ENCODE measurements at places on chromosomes 12 and 14.
A peak's percentile ranks its signal among the peaks of the same experiment; 100 is the strongest.

GRCh38 chr12:131755305-131756113 is 44.6 kb downstream of the SFSWAP start:
- no peaks in the 10 kb centered on the region for H3K27me3 ChIP-seq
- H3K36me3 ChIP-seq, result peaks cover 54% of the 10 kb centered on the region
- H3K27ac ChIP-seq, result no peak overlapping the region
- no peak for DNase-seq
- no peak overlapping the region for H3K4me3 ChIP-seq
- no peaks in the 10 kb centered on the region for H3K4me1 ChIP-seq

GRCh38 chr12:125203145-125203765 is 138.0 kb downstream of the AACS start:
- no peaks in the 10 kb centered on the region for H3K36me3 ChIP-seq
- H3K4me3 ChIP-seq, result no peak overlapping the region
- no peaks in the 10 kb centered on the region for H3K4me1 ChIP-seq
- H3K27me3 ChIP-seq, result no peaks in the 10 kb centered on the region

DNA sequence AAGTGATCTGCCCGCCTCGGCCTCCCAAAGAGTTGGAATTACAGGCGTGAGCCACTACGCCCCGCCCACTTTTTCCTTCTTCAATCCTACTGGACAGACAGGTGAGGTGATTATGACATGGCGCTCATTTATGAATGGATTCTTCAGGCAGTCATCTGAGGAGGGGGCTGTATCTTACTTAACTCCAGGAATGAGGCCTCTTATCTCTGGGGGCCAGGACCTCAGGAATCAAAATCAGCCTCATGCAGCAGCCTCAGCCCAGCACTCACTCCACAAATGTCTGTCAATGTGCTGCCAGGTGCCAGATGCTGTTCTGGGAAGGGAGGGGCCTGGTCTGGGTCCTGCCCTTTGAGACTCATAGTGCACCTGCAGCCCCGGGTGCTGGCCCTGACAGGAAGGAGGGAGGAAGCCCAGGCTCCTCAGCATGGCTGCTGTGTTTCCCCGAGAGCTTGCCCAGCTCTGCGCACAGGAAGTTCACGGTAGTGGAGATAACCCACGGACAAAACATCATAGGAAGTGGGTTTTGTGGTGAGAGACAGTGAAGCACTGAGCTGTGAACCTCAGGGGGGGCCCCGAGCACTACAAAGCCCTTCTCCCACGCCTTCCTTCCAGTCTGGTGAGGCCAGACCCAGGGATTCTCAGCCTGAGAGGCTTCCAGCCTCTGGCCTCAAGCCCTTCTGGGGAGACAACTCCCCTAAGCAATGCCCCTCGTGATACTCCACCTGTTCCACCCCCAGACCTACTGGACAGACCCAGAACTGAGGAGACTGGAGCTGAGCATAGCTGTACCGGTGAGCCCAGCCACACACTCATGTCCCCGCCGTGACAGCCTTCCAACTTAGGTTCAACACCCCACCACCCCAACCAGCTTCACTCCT is 22.3 kb downstream of the GALNT6 start:
- peak; percentile 94 for DNase-seq
- H3K4me3 ChIP-seq, result peak overlapping the region; percentile 62
- H3K27me3 ChIP-seq, result no peaks in the 10 kb centered on the region
- no peaks in the 10 kb centered on the region for H3K36me3 ChIP-seq
- peaks cover 32% of the 10 kb centered on the region for H3K4me1 ChIP-seq

DNA sequence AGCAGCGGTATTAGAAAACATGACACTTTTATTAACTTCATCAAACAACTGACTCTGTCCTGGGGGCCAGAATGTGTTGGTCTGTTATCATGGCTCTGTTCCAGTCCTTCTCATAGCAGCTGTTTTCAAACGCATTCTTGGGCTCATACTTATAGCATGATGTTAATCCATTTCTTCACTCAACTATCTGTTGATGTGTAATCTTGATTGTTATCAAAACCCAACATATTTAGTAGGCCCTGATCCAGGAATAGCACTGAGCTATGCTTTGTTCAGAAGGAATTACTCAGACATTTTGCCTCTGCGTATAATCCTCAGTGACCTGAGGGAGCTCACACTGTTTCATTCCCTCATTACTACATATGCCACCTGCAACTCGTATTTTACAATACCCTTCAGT is 315.9 kb downstream of the BMP4 start:
- H3K4me3 ChIP-seq, result no peak overlapping the region
- DNase-seq, result no peak
- no peak overlapping the region for H3K27ac ChIP-seq

DNA sequence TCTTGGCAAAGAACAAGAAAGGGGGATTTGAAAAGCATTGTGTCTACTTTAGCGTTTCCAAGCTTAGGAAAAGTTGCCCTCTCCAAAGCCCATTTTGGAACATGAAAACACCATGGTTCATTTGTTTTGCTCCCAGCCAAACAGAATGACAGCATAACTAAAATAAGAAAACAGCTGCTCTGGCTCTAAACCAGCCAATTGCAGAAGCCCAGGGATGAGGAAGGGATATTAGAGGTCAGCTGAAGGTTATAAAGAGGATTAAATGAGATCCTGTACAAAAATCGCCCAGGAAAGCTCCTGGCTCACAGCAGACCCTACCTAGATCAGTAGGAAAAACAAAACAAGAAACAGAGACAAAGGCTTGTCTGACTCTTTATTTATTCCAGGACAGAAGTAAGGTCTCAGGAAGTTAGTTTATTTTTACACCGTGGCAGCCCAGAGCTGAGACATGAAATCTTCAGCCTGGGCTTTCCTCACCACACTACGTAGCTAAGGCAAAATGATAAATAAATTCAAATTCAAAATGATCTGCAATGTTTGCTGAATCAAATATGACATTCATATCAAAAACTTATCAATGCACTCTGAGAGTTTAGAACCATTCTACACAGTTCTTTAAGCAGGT is 25.9 kb downstream of the SPX start:
- H3K36me3 ChIP-seq, result no peaks in the 10 kb centered on the region
- DNase-seq, result no peak
- H3K4me1 ChIP-seq, result no peaks in the 10 kb centered on the region
- H3K4me3 ChIP-seq, result no peak overlapping the region

- DNase-seq, result no peak
- H3K36me3 ChIP-seq, result no peaks in the 10 kb centered on the region
- H3K4me3 ChIP-seq, result no peak overlapping the region
- no peaks in the 10 kb centered on the region for H3K27me3 ChIP-seq
- no peak overlapping the region for H3K27ac ChIP-seq
Measured at GRCh38 chr14:102490456-102490855, 19.1 kb downstream of the ANKRD9 start.

DNA sequence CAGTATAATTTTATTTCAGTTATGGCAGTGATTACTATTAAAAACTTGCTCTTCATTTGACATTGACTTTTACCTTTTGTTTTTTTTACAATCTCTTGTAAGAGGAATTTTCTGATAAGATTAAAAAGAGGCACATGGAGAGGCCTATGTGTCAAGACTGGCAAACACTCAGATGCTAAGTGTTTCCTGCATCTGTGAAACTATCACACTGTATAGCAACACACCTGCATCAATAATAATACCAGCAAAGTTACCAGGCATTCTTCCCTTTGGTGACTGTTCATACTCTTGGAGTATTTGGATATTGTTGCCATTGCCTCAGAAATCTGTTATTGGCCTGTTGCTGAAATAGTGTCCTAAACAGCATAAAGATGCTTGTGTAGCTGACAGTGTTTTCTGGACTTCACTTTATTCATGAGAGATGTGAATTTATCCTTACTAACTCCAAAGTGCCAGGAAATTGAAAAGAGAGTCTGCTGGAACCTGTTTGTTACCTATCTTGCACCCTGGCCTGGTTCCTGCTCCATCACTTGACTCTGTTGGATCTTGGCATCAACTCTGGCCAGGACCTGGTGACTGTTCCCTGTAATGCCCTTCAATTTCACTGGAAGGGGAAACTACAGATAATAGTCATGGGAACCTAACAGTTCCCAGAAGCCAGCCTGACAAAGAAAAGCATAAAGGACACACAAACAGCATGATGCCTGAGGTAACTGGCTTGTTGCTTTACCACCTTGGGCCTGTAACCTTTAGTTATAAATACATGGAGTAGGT is 19.8 kb downstream of the SLC16A7 start:
- DNase-seq, result no peak
- H3K36me3 ChIP-seq, result peaks cover 4% of the 10 kb centered on the region
- no peaks in the 10 kb centered on the region for H3K4me1 ChIP-seq
- no peak overlapping the region for H3K4me3 ChIP-seq
- no peaks in the 10 kb centered on the region for H3K27me3 ChIP-seq

DNA sequence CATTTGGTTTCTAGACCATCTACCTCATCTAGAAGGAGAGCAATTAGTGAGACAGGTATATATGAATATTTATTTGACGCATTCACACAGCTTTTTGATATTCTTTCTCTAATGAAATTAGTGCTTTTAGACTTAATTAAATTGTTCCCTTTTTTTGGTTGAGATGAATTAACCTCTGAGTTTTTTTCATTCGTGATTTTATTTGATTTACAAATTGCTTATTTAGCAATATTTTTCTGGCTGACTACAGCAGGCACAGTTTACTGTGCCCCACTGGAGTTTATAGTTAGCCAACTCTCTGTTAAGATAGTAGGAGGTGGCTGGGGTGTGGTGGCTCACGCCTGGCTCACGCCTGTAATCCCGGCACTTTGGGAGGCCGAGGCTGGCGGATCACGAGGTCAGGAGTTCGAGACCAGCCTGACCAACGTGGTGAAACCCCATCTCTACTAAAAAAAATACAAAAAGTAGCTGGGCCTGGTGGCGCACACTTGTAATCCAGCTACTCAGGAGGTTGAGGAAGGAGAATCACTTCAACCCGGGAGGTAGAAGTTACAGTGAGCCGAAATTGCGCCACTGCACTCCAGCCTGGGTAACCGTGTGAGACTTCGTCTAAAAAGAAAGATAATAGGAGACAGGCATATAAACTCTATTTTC is 16.7 kb downstream of the MDM2 start:
- no peak overlapping the region for H3K4me3 ChIP-seq
- no peak overlapping the region for H3K27ac ChIP-seq
- H3K4me1 ChIP-seq, result no peaks in the 10 kb centered on the region

- H3K36me3 ChIP-seq, result no peaks in the 10 kb centered on the region
- H3K4me1 ChIP-seq, result peaks cover 47% of the 10 kb centered on the region
- no peaks in the 10 kb centered on the region for H3K27me3 ChIP-seq
- H3K27ac ChIP-seq, result no peak overlapping the region
- no peak overlapping the region for H3K4me3 ChIP-seq
Measured at GRCh38 chr14:50037852-50038251, 78.5 kb downstream of the VCPKMT start.

DNA sequence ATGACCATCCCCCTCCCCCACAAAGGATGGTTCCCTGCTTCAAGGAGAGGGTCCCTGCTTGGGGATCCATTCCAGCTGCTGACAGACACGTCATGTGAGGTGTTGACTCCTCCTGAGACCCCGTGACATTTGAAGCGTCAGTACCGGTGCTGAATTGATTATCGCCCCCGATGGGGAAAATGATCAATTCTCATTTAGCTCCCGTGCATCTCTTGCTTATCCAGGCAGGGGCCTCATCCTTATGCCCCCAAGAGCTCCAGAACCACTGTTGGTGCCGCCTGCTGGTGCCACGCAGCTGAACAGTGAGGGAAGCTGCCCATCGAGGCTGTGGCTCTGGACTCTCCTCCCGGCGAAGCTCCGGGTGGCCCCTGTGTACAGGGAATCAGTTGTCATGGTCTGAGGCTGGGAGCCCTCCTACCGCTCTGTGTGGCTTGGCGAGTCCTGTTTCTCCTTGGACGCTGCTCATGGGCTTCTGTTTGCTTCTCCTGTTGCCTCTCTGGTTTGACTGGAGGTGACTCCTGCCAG is 4.6 kb downstream of the KIF26A start:
- H3K4me3 ChIP-seq, result no peak overlapping the region
- no peaks in the 10 kb centered on the region for H3K27me3 ChIP-seq
- no peak for DNase-seq
- no peaks in the 10 kb centered on the region for H3K36me3 ChIP-seq
- H3K4me1 ChIP-seq, result no peaks in the 10 kb centered on the region
- H3K27ac ChIP-seq, result no peak overlapping the region

GRCh38 chr14:100290607-100291304 is 15.5 kb downstream of the SLC25A29 start:
- no peak for DNase-seq
- no peak overlapping the region for H3K4me3 ChIP-seq
- no peak overlapping the region for H3K27ac ChIP-seq
- H3K27me3 ChIP-seq, result no peaks in the 10 kb centered on the region
- H3K4me1 ChIP-seq, result peaks cover 4% of the 10 kb centered on the region

- DNase-seq, result no peak
- no peak overlapping the region for H3K4me3 ChIP-seq
- H3K27me3 ChIP-seq, result no peaks in the 10 kb centered on the region
- H3K36me3 ChIP-seq, result no peaks in the 10 kb centered on the region
- no peaks in the 10 kb centered on the region for H3K4me1 ChIP-seq
Measured at GRCh38 chr12:25625146-25625545, 72.1 kb upstream of the LMNTD1 start.

- no peak overlapping the region for H3K4me3 ChIP-seq
- DNase-seq, result no peak
- no peaks in the 10 kb centered on the region for H3K36me3 ChIP-seq
Measured at GRCh38 chr12:50061946-50062686, 4.7 kb downstream of the ASIC1 start.

GRCh38 chr12:51480978-51481377 is 56.3 kb downstream of the SLC4A8 start:
- DNase-seq, result no peak
- H3K36me3 ChIP-seq, result no peaks in the 10 kb centered on the region
- no peak overlapping the region for H3K4me3 ChIP-seq
- no peaks in the 10 kb centered on the region for H3K27me3 ChIP-seq
- peaks cover 28% of the 10 kb centered on the region for H3K4me1 ChIP-seq

DNA sequence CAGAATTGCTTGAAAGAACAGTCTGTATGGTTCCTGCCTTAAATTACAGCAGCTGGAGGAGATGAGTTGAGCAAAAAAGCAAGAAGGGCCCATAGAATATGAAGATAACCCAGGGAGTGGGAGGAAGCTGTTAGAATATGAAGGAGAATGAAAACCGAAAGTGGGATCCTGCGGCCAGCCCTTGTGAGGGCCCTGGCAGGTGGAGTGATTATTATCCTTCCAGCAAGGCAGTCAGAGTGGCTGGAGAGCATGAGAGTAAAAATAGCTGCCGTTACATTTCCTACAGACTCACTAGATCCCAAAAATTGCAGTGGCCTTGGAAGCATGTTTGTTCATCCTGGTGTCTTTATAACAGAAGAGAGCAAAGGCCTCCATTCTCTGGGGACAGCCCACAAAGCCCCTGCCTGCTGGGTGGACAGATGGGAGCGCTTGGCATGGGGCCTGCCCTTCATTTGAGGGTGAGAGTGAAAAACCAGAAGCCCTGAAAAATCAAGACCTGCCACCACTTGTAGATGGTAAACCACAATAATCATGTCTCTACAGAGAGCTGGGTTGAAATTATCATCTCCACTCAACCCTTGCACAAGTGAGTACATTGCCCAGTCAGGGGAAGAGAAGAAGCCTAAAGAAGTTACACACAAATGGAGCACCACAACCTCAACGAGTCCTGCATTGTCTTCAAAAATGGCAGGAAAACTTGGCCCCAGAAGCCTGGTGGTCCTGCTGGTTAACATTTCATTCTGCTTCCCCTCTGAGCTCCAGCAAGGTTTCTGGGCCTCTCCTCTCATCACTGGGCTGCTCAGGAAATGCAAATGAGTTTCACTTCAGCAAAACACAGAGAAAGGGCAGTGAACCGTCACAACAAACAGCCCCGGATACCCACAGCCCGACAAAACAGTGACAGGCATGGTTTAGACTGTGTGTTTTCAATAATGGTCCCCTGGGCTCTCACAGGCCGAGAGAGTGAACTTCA is 20.5 kb downstream of the ZDHHC22 start:
- H3K27ac ChIP-seq, result peak overlapping the region; percentile 15
- peaks cover 42% of the 10 kb centered on the region for H3K4me1 ChIP-seq
- peaks cover 4% of the 10 kb centered on the region for H3K36me3 ChIP-seq
- H3K4me3 ChIP-seq, result peak overlapping the region; percentile 4
- DNase-seq, result peak; percentile 79
- peaks cover 7% of the 10 kb centered on the region for H3K27me3 ChIP-seq

Measured in CD8-positive, alpha-beta memory T cell (primary cell).